ENCODE measurements at places on chromosomes 7 and 10.
A peak's percentile ranks its signal among the peaks of the same experiment; 100 is the strongest.

GRCh38 chr10:60367024-60367423, 22.7 kb downstream of the ANK3 start:
- DNase-seq = no peak

DNA sequence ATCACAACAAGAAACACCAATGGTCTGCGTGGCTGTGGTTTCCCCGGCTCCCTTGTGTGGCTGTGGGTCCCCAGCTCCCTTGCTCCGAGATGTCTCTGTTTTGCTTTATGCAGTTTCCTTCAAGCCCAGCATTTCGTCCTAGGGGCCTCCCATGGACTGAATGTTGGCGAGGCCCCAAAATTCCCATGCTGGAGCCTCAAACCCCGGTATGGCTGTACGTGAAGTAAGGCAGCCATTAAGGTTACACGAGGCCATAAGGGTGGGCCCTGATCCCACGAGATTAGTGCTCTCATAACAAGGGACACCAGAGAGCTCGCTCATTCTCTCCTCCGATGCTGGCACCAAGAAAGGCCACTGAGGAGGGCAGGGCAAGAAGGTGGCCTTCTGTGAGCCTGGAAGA, 44.6 kb downstream of the INSIG1 start:
- DNase-seq = no peak

DNA sequence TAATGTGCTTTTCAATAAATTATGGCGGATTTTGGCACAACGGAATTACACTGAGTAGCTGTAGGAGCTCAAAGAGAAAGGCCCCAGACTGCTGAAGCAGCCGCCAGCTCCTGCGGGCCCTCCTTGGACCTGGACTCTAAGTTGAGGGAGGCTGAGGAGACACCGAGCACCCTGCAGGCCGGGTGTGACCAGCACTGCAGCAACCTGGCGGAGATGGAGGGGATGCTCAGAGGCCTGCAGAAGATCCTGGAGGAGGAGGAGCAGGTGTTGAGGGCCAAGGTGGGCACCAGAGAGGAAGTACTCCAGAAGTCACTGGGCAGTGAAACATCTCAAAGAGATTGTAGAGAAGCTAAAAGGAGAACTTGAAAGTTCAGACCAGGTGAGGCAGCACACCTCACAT, 33.0 kb upstream of the POM121L12 start:
- DNase-seq = no peak

- DNase-seq = no peak
These were observed 625.8 kb upstream of the SORCS1 start for GRCh38 chr10:107790271-107790670.

DNA sequence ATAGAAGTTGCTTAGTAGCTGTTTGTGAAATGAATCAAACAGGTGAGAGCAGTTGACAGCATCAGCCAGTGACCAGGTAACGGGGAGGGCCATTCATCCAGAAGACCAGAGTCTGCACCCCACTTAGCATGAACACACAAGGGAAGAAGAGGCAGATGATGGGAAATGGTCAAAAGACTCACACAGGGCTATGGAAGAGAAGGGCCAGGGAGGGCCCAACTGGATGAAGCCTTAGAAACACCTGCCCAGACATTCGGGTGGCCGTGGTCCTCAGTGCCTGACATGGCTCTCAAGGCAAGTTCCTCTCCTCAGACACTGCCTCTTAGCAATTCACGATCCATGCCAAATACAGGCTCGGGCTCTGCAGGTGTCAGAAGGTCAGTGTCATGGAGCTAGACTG, 354.1 kb downstream of the TCERG1L start:
- no peak for DNase-seq

- DNase-seq = no peak
These were observed 9.5 kb downstream of the SLIT1 start for GRCh38 chr10:97176226-97176625.

DNA sequence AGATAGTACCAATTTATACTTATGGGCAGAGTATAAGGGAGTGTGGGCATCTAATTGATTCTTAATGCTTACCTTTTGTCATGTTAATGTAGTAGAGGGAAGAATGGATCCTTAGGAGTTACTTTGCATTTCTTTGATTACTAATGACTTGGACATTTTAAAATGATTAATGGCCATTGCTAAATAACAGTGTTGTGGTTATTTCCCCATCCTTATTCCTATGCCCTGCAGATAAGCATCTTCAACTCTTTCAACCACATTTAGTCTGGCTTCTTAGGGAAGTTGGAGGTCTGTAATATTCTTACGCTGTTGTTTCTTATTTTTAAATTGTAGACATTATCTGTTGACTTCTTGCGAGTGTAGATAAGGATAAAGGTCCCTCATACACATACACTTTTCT, 37.2 kb downstream of the KAT6B start:
- no peak for DNase-seq

DNA sequence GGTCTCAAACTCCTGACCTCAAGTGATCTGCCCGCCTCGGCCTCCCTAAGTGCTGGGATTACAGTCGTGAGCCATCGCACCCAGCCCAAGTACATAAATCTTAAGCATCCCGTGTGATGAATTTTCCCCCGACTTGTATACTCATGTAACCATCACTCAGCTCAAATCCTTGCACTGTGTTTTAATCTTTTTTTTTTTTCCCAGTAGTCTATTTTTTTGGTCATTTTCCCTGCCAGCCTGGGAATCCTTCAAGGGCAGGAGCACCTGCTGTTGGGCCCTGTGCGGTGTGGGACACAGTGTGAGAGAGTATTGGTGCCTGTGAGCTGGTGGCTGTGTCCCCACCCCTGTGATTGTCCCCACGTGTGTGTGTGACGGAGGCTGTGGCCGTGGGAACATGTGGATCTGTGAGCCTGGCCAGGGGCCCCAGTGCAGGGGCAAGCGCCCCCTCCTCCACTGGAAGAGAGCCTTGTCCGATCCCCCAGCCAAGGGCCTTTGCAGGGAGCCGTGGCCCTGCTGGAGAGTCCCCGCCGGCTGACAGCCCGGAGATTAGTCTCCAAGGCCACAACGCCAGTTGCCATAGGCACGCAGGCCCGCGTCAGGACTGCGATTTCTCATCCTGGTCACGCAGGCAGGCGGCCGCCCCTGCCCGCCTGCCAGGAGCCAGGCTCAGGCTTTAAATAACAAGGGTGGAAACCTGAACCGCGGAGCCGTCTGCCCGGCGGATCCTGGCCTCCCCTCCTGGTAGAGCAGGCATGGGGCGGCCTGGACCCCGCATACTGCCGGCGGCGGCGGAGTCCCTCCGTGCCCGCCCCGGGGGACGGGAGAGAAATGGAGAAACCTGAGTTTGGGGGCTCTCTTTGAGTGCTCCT, 26.5 kb downstream of the GTF2IRD1 start:
- no peak for DNase-seq

DNA sequence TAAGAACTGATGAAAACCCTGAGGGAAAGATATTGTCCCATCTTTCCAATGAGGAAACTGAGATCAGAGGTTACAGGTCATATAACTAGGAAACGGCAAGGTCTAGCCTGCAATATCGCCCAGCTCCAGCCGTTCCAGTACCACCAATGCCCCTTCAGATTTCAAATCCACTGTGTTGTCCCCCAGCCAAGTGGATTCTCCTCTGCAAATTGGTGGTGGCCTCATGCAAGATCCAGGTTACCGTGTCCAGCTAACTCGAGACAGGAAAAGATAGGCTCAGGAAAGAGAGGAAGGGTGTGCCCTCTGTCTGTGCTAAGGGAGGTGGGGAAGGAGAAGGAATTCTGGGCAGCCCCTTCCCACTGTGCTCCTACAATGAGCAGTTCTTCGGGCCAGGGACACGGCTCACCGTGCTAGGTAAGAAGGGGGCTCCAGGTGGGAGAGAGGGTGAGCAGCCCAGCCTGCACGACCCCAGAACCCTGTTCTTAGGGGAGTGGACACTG, 25.3 kb downstream of the PRSS2 start:
- DNase-seq = no peak

GRCh38 chr7:103120362-103120761, 28.5 kb downstream of the NAPEPLD start:
- DNase-seq = no peak

GRCh38 chr10:66752714-66753113, 173.1 kb upstream of the LRRTM3 start:
- DNase-seq = no peak

DNA sequence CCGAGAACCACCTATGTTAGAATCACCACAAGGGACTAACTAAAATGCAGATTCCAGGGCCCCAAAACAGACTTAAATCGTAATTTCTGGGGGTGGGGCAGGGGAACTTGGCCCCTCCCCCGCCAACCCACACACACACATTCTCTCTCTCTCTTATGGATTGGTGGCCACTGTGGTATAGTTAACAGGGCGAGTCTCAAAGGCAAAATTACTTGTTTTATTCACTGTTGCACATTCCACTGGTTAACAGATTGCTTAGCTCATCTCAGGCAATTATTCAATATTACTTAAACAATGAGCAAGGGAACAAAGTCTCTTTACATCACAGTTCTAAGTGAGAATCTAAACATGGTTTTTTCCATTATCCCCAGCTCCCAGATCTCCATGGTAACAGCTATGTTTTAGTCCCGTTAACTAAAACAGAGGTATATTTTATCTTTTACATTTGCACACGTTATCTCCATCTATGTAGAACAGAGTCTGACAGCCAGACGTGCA, 38.5 kb downstream of the IGF2BP3 start:
- DNase-seq = no peak

- DNase-seq = no peak
These were observed 802.5 kb downstream of the GRM8 start for GRCh38 chr7:126450269-126450671.

DNA sequence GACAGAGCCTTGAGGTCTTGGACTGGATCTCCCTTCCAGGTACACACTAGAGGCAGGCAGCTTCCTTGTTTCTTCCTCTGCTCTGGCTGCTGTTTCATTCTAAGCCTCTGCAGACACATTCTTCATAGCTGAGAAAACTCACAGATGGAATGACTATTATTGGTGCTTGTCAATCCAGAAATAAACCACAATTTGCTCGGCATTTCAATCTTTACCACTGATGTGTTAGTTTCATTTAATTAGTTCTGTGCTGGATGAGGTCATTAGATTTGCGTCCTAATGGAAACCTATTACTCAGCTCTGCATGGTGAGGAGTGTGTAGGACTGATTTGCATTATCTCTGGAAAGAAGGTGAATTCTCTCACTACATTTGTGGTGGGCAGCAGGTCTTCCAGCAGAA, 392.5 kb downstream of the NRG3 start:
- no peak for DNase-seq

GRCh38 chr10:117743509-117743908, 201.0 kb downstream of the EMX2 start:
- no peak for DNase-seq

DNA sequence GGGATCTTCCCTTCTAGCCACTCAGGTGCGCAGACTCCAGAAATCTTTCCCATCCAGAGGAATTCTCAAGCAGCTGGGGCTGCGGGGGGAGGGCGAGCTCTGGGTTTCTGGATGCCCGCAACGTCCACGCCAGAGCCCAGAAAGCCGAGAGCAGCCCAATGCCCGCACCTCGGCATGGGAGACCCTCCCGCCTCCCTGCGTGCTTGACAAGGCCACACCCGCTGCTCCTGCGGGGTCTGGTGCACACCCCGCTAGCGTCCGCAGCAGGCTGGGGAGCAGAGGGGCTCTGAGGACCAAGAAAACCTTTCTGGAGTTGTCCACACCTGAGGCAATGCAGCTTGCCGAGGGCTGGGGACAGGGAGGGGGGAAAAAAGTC, 66.2 kb downstream of the SLC29A4 start:
- DNase-seq = no peak

DNA sequence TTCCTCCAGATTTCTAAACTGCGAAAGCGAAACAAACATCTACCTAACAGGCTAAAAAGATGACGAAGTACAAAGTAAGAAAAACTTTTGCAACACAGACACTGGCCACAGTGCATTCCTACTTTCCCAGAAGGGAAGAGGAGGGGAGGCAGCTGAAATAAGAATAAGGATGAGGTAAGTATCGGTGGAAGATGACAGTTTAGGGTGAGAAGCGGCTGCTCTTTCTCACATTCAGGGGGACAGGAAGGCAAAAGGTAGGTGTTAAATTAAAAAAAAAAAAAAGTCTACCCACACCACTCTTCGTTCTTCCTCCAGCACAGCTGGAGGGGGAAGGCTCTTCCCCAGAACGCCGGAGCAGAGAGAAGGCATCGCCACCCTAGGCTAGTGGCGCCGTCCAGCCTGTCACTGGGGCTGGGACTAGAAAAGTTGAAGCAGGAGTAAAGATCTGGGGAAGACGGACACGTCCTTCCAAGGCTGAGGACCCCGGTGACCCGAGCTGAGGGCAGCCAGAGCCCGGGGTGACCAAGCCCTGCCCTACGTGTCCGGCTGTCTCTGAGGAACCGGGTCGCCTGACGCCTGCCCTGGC, 846 bp downstream of the DNAJC1 start:
- no peak for DNase-seq

DNA sequence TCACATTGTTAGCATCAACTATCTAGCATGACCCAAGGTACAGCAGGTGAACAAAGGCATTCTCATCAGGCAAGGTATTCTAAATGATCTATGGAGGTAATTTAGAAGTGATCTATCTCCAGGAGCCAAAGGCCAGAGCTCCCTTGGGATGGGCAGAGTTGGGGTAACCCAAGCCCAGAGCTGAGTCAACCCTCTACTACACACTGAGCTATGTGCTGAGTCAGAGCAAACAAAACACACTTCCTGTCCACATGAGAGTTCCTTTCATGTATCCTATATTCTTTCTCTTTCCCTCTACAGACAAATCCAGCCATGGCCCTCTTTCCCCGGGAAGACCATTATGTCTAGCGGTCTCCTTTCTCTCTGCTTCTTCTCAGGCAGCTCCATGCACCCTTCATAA, 68.2 kb upstream of the AGK start:
- DNase-seq = no peak

DNA sequence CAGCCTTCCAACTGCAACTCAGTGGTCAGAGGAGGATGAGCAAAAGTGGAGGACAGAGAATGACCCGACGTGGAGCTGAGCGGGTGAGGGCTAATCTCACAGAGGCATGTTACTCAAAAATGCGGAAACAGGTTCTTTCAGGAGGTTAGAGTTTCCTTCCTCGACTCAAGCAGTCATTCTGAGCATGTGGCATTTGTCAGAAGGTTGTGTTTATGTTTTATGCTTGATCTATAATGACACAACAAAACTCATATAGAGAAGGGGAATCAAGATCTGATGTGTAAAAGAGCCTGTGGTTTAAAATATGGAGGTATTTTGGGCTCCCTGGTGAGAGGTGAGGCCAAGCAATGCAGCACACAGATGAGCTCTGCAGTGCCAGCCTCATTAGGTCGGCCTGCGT, 311.4 kb downstream of the ADARB2 start:
- no peak for DNase-seq

DNA sequence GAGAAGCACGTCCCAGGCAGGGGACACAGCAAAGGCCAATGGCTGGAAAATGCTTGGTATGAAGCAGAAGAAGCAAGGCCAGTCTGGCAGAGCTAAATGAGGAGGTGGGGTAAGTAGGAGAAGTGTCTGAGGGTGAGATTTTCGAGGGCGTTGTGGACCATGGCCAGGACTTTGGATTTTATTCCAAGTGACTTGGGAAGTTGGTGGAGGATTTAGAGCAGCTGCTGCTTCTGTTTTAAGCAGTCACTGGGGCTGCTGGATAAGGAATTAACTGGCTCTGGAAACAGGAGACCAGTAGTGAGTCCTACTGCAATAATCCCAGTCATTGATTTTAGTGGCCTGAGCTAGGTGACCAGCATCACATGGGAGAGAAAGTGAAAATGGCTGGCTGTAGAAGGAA, 67.6 kb upstream of the GSDME start:
- DNase-seq = no peak

- no peak for DNase-seq
These were observed 506.5 kb upstream of the SEMA3D start for GRCh38 chr7:85693326-85693725.

- DNase-seq = peak; percentile 32
These were observed 711 bp downstream of the FAM221A start for GRCh38 chr7:23680414-23681405.
